ENCODE measurements at places on chromosomes 7 and 10.

GRCh38 chr7:104805449-104806317 is 208.3 kb upstream of the KMT2E start:
- no peak for DNase-seq

GRCh38 chr7:84025332-84025927 is 169.2 kb downstream of the SEMA3A start:
- no peak for DNase-seq

DNA sequence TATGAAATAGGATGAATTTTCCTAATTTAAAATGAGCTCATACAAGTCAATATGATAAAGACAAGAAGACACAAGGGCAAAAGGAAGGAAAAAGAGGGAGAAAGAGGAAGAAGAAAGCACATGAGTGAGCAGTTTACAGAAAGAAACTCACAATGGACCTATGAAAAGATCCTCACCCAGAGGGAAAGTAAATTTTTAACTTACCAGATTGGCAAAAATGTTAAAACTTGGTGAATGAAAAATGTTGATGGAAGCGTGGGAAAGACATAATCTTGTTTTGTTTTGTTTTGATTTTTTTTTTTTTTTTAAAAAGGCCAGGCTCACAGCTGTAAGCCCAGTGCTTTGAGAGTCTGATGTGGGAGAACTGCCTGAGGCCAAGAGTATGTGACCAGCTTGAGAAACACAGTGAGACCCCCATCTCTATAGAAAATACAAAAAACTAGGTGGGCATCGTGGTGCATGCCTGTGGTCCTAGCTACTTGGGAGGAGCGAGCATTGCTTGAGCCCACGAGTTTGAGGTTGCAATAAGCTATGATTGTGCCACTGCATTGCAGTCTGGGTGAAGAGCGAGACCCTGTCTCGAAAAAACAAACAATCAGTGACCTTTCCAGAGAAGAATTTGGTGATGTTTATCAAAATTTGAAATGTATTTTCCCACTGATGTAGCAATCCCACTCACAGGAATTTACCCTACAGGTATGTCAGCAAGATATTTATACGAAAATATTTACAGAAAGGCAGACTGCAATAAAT is 152.9 kb upstream of the ASAH2 start:
- no peak for DNase-seq

DNA sequence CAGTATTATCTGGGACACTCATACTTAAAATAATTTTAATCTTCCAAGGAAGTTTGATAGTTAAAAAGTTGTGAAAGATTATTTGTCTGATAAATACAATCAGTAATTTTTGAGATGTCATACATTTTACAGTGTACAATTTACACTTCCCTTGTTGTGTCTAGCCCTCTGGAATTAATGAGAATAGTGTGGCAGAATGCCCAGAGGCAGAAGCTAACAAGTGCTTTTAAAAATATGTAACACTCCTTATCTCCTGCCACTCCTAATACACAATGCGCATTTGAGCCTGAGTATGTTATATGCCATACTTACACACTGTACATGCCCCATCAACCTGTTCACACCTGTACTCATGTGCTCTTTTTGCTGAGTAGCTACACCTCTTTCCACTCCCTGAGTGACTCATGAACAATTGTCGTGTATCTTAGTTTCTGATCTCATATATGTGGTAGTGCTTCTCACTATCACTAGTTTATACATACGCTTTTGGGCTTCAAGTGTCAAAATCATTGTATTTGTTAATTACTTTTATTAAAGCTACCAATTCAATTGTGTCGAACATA is 106.9 kb upstream of the GNAI1 start:
- no peak for DNase-seq

DNA sequence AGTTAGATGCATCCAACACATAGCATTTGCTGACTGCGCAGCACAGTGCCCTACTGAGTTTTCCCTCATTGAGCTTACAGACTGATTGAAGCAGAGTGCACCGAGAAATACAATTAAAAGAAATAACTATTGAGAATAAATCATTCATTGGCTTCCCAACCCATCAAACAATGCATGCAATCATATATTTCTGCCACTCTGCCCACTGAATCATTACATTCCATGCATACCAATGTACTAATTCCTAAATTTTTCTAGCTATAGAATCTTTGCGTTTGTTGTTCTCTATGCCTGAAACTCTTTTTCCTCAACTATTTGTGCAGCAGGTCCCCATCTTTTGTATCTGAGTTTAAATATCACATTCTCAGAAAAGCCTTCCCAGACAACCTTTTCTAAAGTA is 783.8 kb downstream of the SORCS1 start:
- no peak for DNase-seq

Measured in right renal pelvis (tissue), 4 donors.